ENCODE measurements at places on chromosomes 3 and 15. TPM values are rescaled to one million over a fixed set of nuclear protein-coding genes. Genes with fewer than 3 reads are reported as not detected.

Gene WDR76
- 16.3 TPM for total RNA-seq

Gene EAF2
- total RNA-seq, result 29.6 TPM

Gene CACNA2D3
- 3.1 TPM for total RNA-seq

Gene AHSG
- not detected for total RNA-seq

GRCh38 chr3:18372786-18373405 is 52.2 kb downstream of the SATB1 start:
- DNase-seq, result no peak

DNA sequence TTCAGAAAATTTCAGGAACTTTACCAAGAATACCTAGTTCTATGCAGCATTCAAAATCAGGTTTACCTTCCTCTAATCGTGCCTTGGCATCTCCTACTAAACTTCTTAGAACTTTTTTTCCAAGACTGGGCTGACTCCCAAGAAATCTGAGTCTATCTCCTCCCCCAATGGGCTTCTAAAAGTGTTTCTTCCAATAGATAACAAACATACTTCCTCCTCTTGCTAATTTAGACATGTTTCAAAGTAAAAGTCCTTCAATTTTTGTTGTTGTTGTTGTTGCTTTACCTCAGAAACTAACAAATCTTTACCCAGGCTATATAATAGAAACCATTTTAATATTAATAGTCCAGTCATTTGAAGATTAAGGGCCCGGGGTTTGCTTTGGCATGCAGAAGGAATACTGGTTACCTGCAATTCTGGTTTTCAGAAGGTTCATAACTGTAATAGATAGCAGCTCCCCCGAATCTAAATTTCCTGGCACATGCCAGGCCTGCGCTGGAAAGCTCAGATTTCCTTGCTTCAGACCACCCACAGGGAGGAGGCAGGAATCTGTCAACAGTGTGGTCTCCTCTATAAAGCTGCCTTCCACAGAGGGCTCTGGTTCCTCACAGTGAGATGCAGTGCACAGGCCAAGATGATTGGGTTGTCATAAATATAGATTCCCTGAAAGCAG is 188.7 kb downstream of the THRB start:
- no peak for DNase-seq

GRCh38 chr3:197212290-197212689 is 86.1 kb downstream of the DLG1 start:
- no peak for DNase-seq

DNA sequence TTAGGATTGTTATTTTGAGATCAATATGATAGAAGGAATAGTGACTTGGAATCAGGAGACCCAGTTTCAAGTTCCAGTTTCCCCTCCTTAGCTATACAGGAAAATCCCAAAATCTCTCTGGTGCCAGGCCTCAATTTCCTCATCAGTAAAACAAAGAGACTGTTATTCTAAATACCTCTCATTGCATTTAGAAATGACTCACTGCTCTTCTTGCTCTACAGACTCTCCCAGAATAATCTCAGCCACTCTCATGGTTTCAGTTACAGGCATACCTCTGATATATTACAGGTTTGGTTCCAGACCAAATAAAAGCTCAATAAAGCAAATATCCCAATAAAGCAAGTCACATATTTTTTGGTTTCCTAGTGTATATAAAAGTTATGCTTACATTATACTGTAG is 28.3 kb downstream of the IMPG2 start:
- DNase-seq, result no peak

GRCh38 chr3:158531334-158531733 is 39.7 kb upstream of the MLF1 start:
- DNase-seq, result no peak

DNA sequence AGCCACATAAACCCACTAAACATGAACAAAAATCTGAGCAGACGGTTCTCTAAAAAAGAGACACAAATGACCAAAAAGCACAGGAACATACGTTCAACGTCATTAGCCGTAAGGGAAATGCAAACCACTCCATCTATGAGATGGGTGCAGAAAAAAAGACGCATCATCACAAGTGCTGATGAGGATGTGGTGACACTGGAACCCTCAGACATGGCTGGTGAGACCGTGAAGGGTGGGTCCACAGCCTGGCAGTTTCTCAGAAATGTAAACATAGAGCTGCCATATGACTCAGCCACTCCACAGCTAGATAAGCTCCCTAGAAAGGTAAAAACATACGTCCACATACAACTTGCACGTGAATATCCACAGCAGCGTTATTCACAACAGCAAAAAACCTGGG is 23.3 kb downstream of the PCSK6 start:
- DNase-seq, result no peak

- DNase-seq, result no peak
Measured at GRCh38 chr15:89024418-89024817, 63.8 kb upstream of the ABHD2 start.

DNA sequence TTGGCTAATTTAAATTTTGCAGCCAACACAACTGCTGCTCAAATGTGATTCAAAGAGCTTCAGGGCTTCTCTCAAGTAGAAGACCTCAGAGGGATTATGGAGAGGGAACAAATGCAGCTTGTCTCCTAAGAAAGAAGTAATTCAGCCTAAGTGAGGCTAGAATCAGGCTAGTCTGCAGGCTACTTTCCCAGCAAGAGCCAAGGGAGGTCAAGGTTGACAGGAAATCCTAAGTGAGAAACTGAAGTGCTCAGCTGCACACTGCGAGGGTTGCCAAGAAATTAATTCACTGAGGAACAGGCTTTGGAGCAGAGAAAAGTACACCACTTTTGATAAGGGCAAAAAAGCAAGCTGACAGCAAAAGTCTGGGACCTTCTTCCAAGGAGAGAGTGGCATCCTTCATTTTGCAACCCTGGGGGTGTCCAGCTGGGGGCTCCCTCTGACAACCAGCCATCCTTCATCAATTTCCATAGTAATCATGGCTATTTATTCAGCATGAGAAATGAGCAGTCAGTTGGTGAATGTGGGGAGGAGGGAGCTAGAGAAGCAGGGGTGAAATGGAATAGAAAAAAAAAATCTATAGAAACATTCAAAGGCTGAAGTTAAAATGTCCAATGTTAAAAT is 646.4 kb upstream of the ADAMTS9 start:
- DNase-seq, result no peak

- DNase-seq, result no peak
Measured at GRCh38 chr3:62211675-62212429, 161.5 kb downstream of the FEZF2 start.

DNA sequence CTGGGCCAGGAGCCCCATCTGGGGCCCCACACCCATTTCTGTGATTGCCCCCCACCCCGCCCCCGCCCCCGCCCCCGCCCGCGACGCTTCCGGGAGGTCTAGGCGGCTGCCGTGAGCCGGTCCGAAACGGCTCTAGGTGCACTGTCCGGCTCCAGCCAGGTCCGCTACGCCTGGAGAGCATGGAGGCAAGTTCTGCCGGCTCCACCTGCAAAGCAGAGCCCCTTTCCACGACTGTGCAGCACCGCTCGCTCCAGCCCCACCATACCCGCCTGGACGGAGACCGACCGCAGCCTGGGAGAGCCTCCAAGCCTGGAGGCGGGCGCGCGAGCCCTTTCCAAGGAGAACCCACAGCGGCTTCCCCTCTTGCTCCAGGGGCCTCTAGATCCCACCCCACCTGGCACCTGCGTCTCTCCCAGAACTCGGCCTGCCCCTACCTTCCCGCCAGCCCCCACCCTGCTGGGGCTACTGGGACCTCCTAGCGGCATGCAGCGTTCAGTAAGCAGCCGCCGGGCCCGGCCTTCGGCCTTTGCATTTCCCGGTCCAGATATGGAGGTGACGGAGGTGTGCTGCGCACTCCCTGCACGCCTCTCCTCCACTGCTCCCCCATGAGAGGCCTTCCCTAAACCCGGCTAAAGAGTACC is 66.2 kb downstream of the KLF13 start:
- peak; percentile 89 for DNase-seq

GRCh38 chr3:171072432-171072831 is 45.9 kb upstream of the SLC2A2 start:
- DNase-seq, result no peak

DNA sequence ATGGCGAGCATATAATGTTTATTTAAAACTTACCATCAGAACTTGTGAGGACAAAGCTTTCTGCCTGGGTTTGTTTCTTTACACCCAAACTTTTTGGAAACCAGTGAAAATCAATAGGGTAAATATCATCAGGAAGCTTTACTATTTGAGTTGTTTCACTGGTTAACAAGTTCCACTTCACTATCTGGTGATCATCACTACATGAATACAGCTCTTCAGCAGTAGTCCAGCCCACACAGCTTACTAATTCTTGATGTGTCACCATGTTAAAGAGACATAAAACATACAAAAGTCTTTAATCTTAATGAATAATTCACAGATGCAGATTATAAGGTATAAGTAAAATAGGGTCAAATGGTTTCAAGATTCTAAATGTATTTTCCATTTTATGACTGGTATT is 17.6 kb downstream of the IFT80 start:
- DNase-seq, result no peak

DNA sequence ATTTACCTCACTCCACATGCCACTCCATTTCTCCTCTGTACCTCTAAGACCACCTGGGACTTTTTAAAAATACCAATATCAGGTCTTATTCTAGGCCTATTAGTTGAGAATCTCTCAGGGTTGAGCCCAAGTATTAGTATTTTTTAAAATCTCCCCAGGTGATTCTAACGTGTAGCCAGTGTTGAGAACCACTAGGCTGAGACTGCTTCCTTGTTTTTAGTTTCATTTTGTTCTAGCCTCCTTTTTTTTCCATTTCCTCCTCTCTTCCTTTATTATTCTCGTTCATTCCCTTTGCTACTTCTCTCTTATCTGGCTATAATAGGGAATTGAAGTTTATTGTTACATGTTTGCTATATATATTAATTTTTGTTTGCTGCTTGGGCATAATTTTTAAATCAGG is 217.8 kb upstream of the CD96 start:
- DNase-seq, result no peak

DNA sequence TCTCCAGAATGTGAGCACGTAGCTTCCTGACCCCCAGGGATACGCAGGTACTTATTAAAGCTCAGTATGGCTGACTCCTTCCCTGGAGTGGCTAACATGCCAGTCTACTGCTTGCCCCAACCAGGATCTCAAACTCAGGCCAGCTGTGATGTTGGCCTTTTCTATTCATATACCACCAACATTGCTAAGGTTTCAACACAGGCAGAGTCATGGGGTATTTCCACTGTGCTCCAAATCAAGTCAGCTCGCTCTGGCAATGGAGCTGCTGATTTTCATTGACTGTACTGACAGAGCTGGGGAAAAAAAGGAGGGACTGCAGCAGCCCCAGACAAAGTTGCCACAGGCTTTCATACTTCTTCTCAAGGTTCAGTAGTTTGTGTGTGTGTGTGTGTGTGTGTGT is 87.0 kb downstream of the CFAP20DC start:
- no peak for DNase-seq

DNA sequence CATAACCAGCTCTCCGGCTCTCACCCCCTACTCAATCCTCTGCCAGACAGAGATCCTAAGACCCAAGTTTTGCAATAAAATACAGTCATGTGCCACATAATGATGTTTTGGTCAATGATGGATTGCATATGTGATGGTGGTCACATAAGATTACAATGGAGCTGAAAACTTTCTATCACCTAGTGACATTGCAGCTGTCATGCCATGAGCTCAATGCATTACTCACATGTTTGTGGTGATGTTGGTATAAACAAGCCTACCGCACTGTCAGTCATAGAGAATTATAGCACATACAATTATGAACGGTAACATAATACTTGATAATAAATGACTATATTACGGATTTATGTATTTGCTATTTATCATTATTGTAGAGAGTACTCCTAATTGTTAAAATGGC is 26.9 kb upstream of the SAMMSON start:
- no peak for DNase-seq

DNA sequence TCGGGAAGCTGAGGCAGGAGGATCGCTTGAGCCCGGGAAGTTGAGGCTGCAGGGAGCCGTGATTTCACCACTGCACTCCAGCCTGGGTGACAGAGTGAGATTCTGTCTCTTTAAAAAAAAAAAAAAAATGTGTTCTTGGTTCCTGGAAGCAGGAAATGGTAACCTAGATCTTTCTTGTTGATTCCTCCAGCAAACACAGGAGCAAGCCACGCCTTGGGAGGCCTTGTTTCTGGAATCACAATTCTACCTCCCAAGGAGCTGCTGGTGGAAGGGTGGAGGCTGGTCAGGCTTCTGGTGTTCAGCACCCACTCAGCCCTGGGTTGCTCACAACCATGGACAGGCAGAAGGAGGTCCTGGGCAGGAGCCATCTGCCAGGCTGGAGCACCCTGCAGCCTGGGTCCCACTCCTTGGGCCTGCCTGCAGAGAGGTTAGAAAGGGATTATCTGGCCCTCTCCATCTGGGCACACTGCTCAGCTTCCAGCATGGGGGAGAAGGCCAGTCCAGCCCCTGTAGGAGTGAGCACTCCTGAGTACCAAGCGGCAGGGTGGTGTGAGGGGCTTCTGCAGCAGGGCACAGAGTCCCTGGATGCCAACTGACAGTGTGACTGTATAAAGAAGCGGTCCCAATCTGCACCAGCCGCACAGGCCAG is 65.6 kb downstream of the ABTB1 start:
- DNase-seq, result peak; percentile 67
